Astrocyte (in vitro differentiated cells and primary cell): ENCODE measurements at places on chromosomes 3 and 15.

- DNase-seq, result no peak
Observed at GRCh38 chr3:24451461-24452099, 43.1 kb downstream of the THRB start.

GRCh38 chr3:58008141-58009025 lies at the start of gene FLNB:
FLNB (plus strand) TSS chr3:58008422; CDS start chr3:58008565, 143 bp downstream.
- no peak for DNase-seq

- no peak for DNase-seq
Observed at GRCh38 chr3:180808823-180809575, 103.5 kb upstream of the FXR1 start.

GRCh38 chr3:107987036-107987939 lies 103.5 kb downstream of the CD47 start:
- DNase-seq, result peak; percentile 97

GRCh38 chr3:9422712-9423424 lies 25.5 kb downstream of the SETD5 start:
- peak; percentile 95 for DNase-seq

- no peak for DNase-seq
Observed at GRCh38 chr3:98026425-98027084, 8.6 kb downstream of the GABRR3 start.

DNA sequence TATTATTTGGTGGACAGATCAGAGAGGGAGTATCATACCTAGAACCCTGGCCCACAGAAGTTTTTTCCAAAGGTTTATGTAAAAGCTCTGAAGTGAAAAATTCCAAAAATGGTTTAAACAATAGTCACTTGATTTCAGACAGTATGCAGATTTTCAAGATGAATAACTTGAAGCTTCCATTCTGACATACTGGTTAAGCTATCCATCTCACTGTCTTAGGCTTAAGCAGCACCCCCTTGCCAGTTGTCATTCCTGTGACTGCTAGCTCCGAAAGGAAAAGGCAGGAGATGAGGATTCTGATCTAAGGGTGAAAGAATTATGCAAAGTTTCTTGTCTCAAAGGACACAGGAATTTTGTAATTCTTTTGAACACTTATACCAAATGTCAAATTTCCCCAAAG lies 337.5 kb upstream of the THBS1 start:
- DNase-seq, result peak; percentile 82

DNA sequence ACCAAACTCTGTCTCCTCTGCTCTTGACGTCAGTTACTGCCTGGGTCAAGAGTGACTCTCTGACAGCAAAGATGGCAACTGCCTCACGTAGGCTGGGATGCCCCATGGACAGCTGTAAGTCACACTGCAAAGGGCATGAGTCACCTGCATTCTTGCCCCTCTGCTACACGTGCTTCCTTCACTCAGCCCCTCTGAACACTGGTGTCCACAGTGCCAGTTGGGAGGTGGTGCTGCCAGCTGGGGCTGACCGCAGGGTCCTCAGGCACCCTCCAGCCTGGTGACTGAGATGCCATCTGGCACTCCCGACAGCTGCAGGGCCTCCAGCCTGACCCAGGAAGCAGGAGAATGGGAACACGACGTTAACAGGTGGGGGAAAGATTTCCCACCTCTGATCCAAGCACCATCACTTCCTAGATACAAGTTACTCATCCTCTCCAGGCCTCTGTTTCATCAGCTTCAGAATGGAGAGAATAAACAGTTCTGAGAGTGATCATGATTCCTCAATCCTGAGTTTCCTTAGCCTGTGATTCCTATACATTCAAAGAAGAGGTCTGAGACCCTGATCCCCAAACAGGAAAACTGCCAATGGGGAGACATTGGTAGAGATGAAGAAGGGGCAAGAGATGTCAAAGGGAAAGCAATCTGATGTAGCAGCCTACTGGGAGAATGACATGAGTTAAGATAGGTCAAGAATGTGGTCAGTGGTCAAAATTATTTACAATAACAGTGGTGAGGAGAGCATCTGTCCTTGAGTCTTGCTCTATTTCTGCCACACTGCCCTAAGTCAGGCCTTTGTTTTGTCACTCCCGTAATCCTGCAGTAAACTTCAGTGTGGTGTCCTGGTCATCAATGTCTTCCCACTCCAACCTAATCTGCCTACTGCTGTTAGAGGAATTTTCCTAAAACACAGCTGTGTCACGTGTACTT lies 86.1 kb upstream of the BCL6 start:
- DNase-seq, result no peak

GRCh38 chr15:80216911-80217310 lies 35.1 kb downstream of the CTXND1 start:
- DNase-seq, result no peak

GRCh38 chr3:54353946-54354345 lies 231.6 kb downstream of the CACNA2D3 start:
- no peak for DNase-seq

- DNase-seq, result peak; percentile 40
Observed at GRCh38 chr3:94115482-94115881, 52.6 kb downstream of the NSUN3 start.

DNA sequence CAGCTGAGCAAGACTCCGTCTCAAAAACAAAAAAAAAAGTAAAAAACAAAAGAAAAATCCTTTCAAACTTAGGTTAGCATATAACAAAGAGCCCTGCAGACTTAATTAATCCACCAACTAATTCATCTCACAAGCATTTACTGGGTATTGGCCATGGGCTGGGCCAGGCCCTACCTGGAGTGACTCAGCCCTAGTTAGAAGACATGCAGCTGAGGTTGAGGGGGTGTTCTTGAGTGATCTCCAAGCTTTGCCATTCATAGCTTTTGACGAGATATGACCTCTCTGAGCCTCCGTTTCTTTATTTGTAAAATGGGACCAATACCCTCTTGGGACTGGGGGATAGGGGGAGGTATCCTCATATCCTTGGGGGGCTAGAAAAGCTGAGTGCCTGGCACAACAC lies 7.8 kb downstream of the FBXL22 start:
- DNase-seq, result no peak

DNA sequence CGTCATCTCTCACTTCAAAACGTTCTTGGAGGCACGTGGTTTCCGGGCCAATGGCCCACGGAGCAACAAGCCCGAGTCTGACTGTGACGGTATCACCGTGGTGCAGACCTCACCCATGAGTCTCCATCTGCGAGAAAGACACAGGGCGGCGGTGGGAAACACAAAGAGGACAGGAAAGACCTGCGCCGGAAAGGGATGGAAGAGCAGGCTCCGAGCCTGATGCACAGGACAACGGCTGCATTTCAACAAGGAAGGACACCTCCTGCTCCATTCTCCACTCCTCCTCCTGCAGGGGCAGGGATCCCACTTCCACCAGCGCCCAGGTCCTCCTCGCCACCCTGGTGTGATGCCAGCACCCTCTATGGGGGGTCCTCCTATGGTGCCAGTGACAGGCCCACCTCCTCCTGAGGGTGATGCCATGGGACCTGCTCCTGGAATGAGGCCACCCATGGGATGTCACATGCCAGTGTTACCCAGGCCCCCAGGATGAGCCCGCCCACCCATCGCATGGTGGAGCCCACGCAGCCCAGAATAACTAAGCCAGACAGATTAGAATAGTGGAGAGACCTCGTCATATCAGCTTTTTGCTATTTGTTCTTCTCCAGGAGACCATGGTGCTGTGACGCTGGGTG lies 73.0 kb upstream of the PCSK6 start:
- no peak for DNase-seq

- no peak for DNase-seq
Observed at GRCh38 chr15:100642950-100643338, 40.6 kb downstream of the ASB7 start.

- no peak for DNase-seq
Observed at GRCh38 chr15:37262922-37263608, 162.7 kb upstream of the MEIS2 start.

DNA sequence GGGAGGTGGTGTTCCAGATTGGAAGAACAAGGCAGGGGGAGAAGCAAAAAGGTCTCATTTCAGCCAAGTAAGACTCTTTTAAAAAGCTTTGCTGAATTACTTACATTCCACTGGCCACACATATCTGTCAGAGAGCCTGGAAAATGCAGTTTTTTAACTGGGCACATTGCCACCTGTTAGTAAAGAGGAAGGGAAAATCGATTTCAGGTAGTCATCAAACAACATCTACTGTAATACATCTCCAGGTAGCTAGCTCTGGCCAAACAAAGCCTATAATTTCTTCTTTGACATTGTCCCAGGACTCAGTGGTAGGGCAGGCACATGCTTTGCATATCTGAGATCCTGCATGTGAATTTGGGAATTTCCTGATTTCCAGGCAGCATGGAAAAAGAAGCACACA lies 480.7 kb upstream of the SUCLG2 start:
- DNase-seq, result no peak

DNA sequence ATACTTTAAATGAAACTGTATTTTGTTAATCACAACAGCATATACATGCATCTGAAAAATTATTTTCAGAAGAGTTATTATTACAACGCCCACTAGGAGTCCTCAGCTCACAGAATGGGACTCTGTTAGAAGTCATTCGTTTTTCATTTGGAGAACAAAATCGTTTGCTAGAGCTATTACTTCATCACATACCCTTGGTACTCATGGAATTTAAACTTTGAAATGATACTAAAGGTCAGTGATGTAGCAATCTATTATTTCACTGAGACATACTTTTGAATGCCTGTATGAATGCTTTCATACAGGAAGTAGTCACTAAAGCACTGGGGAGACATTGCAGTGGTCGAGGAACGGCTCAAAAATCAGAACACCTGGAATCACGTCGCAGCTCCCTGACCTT lies 198.1 kb downstream of the MBNL1 start:
- peak; percentile 24 for DNase-seq

DNA sequence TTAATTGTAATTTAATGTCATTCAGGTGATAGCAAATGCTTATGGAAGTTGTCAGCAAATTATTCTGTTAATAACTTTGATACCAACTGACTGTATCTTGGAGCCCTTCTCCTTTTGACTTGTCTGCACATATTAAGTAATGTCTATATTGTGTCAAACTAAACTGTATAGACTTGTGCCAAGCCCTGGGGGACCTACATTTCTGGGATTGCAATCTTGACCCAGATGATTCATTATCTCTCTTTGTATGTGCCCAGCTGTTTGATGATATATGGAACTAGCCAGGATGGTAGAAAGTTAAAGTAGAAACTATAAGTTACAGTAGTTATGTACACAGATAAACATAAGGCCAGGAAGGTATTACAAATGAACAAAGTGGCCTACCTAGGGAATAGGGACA lies 402.8 kb upstream of the RARB start:
- no peak for DNase-seq

DNA sequence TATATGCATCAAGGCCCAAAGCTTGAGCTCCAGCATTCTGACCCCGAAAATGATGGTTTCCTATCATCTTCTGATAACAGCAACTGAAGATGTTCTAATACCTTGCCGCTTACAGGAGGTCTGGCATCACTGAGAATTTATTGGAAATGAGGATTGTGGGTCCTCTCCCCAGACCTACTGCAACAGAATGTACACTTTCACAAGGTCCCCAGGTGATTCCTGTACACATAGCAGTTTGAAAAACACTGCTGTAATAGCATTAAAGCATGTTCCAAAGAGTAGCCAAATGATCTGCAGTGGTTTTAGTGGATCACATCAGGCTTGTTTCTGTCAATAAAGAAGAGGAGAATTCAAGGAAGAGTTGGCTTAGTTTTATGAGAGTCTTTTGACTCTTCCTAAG lies 11.3 kb downstream of the TGFBR2 start:
- no peak for DNase-seq

DNA sequence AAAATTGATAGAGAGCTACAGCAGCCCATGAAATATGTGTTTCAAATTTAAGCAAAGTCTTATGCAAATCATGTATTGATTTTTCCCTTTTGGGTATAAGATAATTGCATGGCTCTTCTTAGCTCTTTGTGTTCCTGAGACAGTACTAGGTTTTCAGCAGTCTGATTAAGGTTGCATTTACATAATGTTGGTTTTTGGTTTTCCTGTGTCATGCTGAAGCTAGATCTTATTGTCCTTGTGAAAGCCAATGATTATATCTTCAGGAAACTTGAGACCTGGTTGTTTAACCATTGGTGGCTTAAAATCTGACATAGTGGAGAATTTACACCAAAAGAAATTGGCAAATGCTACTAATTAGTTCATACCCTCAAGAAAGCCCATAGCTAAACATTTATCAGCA lies 392.6 kb downstream of the ZPLD1 start:
- no peak for DNase-seq

- peak; percentile 51 for DNase-seq
Observed at GRCh38 chr15:90001683-90002427, 731 bp downstream of the ZNF710 start.

DNA sequence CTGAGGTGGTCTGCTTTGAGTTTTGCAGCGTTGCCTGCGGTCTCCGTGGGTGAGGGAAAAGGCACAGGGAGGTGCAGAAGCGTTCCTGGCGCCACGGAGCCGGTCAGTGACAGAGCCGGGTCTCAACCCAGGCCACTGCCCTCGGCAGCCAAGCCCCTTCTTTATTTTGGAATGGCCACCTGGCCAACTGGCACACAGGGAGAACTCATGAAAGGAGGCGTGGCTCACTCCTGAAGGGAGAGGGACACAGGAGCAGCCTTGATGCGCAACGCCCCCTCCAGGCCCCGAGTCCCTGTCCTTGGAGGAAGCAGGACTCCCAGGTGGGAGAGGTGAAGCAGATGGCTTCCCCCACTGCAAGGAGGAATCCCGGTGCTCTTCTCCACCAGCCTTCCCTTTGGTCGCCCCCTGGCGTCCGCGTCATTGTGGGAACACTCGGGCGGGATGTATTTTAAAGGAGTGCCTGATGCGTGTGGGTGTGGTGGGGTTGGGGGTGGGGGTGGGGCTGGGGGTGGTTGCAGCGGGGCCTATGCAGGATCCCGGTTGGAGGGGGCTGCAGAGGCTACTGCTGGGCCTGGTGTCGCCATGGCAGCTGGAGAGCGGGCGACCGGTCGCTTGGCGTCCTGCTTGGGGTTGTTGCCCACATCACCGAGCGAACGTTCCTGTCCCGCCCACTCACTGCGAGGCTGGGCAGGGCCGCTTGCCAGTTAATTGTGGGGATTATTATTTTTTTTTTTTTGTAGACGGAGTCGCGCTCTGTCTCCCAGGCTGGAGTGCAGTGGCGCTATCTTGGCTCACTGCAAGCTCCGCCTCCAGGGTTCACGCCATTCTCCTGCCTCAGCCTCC lies 32.6 kb downstream of the APBA2 start:
- no peak for DNase-seq

GRCh38 chr3:28739647-28740046 lies 391.0 kb upstream of the AZI2 start:
- no peak for DNase-seq

- peak; percentile 27 for DNase-seq
Observed at GRCh38 chr15:93072011-93072410, 17.0 kb downstream of the RGMA start.

GRCh38 chr15:44194323-44195150 lies 534 bp downstream of the FRMD5 start:
- peak; percentile 86 for DNase-seq

DNA sequence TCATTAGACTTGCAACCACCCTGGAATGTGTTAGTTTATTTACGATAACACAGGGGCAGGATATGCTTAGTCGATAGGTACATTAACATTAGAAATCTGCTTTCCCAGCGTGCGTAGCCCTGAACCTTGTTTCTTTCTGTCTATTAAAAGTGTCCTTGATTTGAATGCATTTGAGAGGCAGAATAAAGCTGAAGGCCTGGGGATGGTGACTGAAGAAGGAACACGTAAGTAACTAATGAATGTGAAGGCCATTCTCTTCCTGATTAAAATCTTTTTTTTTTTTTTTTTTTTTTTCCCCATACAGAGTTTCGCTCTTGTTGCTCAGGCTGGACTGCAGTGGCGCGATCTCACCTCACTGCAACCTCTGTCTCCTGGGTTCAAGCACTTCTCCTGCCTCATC lies 142.8 kb upstream of the CHRM5 start:
- no peak for DNase-seq
